EH (cell line): ENCODE measurements at places on chromosomes 6 and 20.

DNA sequence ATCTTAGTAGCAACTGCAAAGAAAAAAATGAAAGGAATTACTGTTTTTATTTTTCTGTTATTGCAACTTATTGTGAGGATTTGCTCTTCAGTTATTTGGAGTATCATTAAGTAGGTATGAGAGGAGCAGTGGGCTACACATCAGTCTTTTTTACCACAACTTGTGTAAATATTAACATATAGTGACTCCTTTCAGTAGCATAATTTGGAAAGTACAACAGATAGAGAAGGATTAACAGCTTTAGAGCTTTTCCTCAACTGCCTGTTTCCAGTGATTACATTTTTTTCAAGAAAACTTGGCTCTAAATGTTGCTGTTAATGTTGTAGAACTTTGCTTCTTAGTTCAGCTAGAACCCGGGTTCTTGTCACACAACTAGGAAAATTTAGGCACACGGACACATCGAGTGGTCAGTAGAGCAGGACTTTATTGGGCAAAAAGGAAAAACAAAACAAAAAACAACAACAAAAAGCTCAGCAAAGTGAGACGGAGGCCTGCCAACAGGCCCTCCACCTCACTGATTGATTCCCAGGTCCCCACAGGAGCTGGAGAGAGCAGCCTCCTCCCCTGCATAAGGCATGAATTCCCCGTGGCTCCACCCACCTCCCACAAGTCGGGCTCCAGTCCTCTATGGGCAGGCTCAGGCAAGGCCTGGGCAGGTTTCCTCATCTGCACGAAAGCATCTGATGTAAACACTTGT is 75.1 kb downstream of the ADGRG6 start:
- DNase-seq: peak; percentile 30

DNA sequence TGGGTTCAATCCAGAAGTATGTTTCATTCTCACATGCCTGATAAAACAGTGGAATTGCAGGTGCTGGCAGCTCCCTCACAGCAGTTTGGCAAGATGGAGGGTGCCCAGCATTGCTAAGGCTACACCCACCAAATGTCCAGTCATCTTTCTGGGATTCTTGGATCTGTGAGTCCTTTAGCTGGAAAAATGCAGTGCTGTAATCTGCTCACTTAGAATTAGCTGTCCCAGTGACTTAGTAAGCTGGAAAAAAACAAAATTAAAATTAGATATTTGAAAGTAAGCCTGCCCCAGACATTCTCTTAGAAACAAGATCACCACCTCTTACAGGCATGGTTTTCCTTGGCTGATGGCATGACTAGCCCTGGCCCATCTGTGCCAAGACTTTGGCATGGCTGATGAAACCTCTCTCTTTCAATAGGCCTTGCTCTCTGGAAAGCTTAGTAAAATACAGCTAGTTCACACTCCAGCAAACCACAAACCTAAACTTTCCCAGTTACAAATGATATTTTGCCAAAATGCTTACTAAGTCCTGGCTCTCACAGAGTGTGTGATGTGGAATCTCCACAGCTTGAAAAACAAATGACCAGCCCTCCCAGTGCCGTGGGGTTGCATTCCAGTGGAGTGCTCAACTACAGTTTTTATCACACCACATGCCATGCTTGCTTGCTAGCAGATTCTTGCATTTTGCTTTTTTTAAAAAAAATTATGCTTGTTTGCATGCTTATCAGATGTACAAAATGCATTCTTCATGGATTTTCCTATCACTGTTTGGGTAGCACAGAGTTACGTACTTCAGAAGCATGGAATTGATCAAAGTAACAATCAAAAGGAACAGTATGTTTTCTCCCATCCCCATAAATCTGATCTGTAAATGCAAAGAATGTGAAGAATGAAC is 261.5 kb downstream of the EYA4 start:
- peak; percentile 75 for DNase-seq

- DNase-seq: peak; percentile 51
These were observed 4.6 kb downstream of the OR2H2 start for GRCh38 chr6:29589423-29590048.

DNA sequence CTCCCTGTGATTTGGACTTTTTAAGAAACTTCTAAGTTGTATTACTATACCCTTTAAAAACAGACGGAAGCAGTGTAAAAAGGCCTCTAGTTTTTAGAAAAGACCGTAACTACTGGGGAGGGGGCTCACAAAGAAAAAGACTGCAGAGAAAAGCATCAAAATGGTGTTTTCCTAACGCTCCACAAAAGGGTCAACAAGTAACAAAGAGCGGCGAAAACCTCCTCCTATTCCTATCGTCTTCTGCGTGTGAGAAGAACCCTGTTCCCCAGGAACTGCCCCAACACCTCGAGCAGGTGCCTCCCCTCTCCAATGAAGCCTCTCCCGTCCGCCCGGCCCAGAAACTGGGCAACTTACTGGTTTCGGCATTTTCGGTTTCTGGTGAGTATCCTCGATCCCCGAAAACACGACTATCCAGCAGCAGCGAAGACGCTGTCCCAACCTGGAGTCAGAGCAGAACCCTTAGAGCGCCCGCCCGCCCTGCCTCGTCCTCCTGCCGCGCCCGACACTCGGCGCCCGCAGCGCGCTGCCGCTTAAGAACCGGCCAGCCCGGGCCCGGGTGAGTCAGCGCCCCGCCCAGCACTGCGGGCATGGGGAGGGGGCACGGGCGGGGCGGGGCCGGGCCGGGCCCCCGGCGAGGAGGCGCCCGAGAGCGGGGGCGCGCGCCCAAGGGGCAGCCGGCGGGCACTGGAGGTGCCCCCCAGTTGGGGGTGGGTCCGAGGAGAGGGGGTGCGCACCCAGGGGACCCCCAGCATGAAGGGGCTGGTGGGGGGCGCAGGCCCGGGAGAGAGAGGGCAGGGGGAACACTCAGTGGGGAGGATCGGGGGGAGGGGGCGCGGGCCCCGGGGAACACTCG is 1.2 kb downstream of the EZR start:
- peak; percentile 81 for DNase-seq

GRCh38 chr20:42613076-42613475 is 576.6 kb downstream of the PTPRT start:
- no peak for DNase-seq

DNA sequence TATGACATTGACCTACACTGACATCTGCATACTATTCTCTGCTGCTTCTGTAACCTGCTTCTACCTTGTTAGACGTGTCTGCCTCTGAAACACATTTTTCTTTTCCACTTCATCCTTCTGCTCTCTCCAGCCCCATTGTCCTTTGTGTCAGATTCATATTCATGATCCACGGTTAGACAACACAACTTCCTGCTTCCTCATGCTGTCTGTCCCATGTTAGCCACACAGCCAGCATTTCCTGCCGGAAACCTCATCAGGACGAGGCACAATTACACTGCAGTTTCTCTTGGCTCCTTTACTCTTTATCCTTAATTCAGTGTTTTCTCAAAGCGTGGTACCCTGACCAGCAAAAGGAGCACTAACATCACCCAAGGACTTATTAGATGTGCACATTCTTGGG is 150.2 kb downstream of the TBC1D7 start:
- DNase-seq: no peak

DNA sequence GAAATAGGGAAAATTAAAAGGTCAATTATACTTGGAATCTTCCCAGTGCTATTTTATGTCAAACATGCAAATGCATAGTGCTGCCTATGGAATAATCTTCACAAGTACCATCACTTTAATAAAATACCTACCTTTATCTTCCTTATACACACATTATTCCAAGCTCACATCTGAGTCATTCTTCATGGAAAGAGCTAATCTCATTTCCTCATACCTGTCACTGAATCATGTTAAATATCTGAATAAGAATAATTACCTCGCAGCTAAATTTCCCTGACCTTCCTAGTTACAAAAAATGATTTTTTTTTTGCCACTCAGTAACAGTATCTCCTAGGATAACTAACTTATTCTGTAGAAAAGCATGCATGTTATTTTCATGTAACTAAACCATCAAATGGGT is 661.4 kb upstream of the HS3ST5 start:
- DNase-seq: no peak

GRCh38 chr6:106356378-106356777 is 4.1 kb upstream of the CRYBG1 start:
- DNase-seq: peak; percentile 12

GRCh38 chr20:64083378-64083803 is 807 bp downstream of the LKAAEAR1 start:
- DNase-seq: peak; percentile 71

DNA sequence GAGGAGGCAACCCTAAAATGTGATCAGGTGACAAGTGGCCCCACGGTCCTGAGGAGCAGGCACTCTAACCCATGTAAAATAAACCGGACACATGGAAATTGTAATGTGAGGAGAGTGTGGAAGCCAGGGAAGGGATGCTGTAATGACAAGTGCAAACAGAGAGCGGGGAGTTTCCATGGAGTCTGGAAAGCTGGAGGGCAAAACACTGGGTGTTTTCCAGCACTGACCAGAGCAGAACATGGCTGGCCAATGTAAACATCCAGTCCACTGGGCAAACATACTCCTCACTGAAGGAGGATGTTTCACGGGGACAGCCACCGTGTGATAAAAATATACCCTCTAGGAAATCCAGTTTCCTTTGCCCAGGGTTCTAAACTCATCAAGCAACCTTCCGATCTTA is 219.0 kb upstream of the JARID2 start:
- peak; percentile 55 for DNase-seq

- DNase-seq: no peak
These were observed 7.4 kb upstream of the HEY2 start for GRCh38 chr6:125742024-125742423.

DNA sequence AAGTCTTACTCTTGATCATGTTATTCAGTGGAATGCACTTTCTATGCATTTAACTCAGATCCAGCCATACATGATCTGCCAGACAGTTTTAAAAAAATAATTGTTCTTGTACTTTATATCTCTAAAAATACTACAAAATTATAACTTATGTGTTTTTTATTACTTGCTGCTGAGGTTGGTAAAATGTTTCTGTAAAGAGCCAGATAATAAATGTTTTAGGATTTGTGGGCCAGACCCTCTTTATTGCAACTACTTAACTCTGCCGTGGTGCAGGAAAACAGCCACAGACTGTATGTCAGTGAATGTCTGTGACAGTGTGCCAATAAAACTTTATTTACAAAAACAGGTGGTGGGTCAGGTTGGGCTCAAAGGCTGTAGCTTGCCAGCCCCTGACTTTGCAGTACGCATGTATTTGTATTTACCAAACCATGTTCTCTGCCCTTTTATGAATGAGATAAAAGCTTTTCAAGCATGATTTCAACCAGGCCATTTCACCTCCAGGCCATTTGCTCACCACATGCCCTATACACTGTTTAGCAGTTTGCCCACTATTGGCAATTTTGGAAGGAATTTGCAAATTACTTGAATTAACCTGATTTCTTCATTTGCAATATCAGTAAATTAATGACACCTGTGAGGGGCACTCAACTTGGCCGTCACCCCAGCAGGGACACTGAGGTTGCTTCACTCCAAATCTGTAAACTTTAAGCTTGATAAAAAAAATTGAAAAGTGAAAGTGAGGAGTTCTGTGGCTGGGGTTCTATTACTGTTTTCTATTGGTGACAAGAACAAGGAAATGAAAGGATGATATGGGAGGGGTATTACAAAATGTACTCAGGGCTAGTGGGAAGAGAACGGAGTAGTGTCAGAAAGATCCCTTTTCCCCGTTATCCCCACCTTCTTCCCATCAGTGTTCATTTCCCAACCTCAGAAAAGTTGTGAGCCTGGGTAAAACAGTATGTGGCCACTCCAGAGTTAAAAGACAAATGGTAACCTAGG is 133.4 kb downstream of the CEBPB start:
- no peak for DNase-seq

DNA sequence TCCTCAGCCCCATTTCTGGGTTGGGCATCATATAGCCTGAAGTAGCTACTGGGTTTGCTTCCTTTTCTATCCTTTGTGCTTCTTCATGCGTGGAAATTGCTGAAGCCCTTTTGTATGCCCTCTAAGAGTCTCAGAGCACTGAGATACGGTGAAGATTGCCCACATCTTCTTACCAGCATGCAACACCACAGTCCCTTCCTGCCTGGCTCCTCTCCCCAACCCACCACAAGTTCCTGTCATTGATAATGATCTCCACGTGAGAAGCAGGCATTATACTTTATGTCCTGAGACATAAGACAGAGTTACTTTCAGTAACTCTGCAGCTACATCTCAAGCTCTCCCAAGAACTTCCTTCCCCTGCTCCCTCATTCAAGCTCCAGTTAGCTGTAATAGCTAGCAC is 15.8 kb upstream of the PLCB4 start:
- peak; percentile 60 for DNase-seq

- DNase-seq: no peak
These were observed 42.0 kb downstream of the JARID2 start for GRCh38 chr6:15287670-15288375.

GRCh38 chr6:134289204-134289575 is 28.7 kb downstream of the SGK1 start:
- DNase-seq: no peak

GRCh38 chr6:158474961-158475343 is 84.9 kb upstream of the TMEM181 start:
- peak; percentile 76 for DNase-seq

- DNase-seq: no peak
These were observed 55.7 kb downstream of the LRRC1 start for GRCh38 chr6:53850527-53850926.

- no peak for DNase-seq
These were observed at the start of gene SLC22A3 for GRCh38 chr6:160348223-160349019. Gene SLC22A3, plus strand, starts transcription at chr6:160348378. Its CDS starts 42 bp downstream, at chr6:160348420.

GRCh38 chr6:13355043-13355945 is 27.0 kb upstream of the TBC1D7 start:
- peak; percentile 98 for DNase-seq

GRCh38 chr6:157647261-157647915 is 175.7 kb upstream of the SNX9 start:
- DNase-seq: no peak

DNA sequence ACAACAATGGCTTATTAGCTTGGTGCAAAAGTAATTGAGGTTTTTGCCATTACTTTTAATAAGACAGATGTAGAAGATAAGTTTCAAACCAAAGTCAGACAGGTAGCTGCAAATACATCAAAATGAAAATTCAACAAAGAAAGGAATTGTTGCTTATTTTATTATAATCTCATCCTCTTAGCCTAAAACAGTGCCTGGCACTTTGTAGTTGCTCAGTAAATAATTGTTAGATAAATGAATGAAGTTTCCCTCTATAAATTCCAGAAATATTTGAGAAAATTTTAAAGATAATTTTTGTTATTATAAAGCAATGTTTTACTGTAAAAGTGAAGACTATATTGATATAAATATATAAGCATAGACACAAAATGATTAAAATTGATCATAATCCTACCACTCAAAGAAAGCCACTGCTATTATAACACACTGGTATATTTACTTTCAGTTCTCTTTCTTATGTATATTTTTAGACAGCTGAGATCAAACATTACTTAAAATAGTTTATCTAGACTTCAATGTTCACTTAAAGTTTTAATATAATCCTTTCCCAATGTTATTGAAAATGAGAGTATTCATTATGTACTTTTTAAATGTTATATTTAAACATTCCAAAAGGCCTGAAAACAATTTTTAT is 42.5 kb downstream of the SESN1 start:
- no peak for DNase-seq

DNA sequence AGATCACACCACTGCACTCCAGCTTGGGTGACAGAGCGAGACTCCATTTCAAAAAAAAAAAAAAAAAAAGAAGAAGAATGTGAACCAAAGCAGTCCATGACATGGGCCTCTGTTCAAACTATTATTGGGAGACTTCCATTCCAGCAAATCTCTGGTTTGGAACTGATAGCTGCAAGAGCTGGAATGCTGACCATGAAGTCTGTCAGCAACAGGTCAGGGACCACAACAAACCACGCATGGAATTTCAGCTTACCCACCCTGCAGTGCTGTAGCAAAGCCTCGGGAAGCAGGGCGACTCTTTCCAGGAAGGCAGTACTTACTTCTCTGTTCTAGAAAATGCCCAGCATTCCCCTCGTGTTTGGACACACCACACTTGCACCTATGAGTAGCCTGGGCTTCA is 34.1 kb upstream of the TBC1D7 start:
- DNase-seq: peak; percentile 40

GRCh38 chr6:3281631-3282475 is 23.1 kb downstream of the PSMG4 start:
- DNase-seq: peak; percentile 82
